ENCODE measurements at places on chromosomes 5 and 9.

DNA sequence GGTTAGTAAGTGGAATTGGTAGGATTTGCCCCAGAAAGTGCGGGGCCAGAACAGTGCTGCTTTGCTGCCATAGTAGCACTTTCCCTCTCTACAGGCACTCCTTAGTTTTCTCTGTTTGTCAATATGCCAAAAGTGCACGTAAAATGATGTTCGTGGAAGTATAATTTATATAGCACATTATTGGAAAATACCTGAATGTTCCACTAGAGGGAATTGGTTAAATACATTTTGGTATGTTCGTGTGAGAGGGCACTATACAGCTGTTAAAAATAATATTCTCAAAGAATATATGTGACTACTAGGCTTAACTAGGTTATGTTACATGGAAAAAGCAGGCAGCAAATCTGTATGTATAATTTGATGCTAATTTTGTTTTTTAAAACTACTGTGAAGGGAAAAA, 184.0 kb upstream of the GDNF start:
- no peak for DNase-seq

- DNase-seq, result no peak
Measured at GRCh38 chr9:36928670-36929349, 105.3 kb downstream of the PAX5 start.

- no peak for DNase-seq
Measured at GRCh38 chr5:173878224-173878967, 9.8 kb upstream of the CPEB4 start.

- no peak for DNase-seq
Measured at GRCh38 chr5:54867310-54867944, 118.0 kb downstream of the ESM1 start.

DNA sequence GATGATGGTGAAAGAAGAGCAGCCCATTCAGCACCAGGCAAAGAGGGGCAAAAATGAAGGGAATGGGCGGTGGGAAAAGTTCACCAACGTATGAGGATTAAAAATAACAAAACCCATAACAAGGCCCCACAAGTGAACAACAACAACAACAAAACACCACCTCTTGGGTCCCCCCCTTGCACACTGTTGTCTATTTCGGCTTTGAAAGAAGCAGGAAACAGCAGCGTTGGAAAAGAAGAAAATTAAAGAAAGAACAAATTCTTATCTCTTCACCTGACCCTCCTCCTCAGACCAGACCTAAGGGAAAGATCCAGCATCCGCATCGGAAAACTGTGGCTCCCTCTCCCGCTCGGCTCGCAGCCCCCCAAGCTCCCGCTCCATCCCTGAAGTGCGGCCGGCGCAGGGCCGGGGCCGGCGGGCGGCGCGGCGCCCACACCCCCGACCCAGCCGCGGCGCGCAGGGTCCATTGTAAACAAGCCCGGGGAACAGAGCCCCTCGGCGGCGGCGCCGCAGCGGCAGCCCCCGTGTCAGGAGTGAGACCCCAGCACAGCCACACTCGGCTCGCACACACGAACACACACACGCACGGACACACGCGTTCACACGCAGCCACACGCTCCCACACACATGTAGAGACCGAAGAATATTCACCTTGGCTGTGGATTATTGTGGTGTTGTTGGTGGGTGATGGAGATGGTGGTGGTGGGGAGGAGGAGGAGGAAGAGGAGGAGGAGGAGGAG, 535 bp downstream of the RFX3 start:
- no peak for DNase-seq

GRCh38 chr5:133801955-133802751, 166.3 kb downstream of the C5orf15 start:
- no peak for DNase-seq

GRCh38 chr5:128038643-128039042, 44.9 kb upstream of the SLC12A2 start:
- DNase-seq, result no peak

GRCh38 chr9:120439926-120440325, 140.0 kb downstream of the CDK5RAP2 start:
- no peak for DNase-seq
